ENCODE measurements at places on chromosomes 12 and 14.
A peak's percentile ranks its signal among the peaks of the same experiment; 100 is the strongest.

DNA sequence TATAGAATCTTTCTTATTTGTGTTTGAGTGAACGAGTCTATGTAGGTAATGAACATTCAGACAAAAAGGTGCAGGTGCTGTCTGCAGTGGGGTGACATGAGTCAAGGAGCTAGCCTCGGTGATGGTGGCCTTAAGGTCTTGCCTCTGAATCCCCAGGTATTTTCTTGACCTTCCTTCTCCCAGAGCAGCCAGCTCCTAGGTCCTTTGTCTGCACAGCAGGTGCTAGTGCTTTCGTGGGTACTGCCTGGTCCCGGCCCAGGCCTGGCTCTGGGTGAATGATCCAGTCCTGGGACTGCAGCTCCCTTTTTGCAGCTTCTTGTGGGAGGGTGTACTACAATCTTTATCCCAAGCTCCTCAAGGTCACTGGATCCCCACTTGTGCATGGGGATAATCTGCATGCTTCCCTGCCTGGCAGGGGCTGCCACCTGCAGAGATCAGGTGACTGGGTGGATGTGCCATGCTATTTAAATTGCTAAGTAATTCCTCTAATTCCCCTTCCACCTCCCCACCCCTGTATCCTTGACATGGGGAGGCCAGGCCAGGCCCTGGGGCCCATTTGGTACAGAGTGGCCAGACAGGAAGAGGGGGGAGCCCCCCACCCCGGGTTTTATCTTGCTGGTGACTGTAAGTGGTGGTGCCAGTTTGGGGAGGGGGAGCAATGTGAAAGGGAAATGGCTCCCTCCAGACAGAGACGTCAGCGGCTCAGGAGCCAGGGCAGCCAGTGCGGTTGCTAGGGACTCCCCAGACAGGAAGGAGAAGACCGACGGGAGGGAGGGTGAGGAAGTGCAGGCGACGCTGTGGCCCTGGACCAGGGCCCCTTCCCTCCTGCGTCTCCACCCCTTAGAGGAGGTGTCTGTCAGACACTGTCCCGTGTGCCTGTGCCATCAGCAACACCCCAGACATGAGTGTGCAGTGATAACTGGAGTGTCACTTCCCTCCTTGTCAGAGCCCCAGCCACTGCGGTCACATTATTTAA, 6.7 kb downstream of the VASH1 start:
- peak; percentile 75 for DNase-seq

GRCh38 chr14:91410771-91411536, 6.7 kb downstream of the CCDC88C start:
- no peak for DNase-seq

GRCh38 chr12:26868447-26869103, 35.6 kb upstream of the ITPR2 start:
- DNase-seq, result no peak

DNA sequence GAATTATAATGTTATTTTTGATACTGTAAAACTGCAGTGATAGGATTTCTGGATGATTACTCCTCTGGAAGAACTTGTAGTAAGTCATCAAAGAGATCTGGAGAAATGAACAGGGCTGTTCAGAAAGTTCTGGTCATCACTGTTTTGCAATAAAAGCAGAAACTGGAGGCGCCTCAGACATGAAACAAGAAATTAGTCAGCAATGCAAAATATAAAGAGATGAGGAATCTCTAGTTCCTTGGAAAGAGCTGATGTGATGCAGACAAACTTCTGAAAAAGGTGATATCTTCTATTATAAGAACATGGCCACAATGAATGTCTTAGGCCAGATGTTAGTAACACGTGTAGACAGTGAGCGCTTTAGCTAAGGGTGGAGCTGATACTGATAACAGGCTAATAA, 9.5 kb downstream of the ACIN1 start:
- no peak for DNase-seq

DNA sequence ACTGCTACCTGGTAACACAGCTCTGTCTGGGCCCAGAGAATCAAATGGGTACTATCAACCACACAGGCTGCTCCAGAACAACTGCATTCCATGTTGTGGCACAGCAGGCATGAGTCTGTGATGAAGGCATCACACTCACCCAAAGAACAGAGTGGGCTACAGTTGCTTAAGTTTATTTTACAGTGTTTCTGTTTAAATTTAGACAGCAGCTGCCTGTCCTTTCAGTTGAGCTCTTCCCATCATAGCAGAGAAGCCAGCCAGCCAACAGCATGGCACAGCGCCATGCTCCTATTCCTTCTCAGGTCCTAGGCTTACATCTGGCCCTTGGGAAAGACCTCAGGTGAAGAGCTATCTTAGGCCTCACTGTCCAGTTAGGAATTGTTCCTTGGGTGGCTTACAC, 147.0 kb upstream of the FRMD6 start:
- no peak for DNase-seq

DNA sequence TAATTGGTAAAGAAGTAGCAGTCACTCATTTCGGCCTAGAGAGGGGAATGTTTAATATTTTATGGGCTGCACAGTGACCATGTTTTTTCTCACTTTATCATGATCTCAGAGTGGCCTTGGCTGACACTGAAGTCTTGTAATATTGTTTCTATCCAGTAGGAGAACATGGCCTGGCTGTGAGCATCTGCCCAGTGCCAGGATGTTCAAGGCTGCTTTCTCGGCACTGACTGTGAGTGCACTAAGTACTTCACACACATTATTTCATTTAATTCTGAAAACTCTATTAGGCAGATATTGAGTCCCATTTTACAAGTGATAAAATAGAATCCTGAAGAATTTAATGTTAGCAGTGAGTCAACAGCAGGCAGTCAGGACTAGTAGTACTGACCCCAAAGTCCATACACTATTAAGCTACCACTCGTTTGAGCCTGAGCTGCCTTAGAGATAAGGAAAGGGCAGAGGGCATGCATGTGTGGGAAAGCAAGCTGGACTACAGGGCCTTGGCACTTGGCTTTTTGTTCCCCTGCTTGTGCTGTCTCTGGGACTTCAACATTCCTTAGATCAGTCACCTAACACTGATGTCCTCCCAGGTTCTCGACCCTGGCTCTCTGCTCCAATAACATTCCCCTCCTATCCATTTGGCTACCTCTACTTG, 42.2 kb upstream of the APPL2 start:
- DNase-seq, result no peak

DNA sequence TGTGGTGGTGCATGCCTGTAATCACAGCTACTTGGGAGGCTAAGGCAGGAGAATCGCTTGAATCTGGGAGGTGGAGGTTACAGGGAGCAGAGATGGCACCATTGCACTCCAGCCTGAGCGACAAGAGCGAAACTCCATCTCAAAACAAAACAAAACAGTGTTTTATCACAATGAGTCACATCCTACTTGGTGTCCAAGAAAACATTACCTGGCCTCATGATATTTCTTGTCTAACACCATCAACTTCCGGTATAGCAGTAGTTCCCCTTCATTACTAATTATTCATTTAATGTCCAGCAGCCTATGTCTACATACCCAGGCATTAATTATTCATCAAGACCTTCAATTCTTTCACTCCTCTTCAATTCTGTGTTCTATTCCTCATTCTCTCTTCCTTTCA, 115.5 kb downstream of the CCDC59 start:
- DNase-seq, result no peak

DNA sequence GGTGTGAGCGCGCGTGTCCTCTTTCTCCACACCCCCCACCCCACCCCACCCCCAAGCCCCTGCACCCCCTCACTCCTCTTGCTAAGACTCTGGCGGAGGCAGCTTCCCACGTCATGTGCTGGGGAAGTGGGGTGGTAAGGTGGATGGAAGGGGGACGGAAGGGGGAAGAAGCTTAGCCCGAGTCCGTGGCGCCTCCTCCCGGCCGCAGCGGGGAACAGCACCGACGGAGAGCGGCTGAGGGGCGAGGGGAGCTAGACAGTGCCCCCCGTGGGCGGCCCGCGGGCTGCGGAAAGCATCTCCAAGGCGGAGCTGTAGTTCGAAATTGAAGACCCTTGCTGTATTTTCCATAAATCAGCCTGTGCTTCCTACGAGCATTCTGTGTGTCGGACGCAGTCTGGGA, 588 bp upstream of the GRIN2B start:
- no peak for DNase-seq

DNA sequence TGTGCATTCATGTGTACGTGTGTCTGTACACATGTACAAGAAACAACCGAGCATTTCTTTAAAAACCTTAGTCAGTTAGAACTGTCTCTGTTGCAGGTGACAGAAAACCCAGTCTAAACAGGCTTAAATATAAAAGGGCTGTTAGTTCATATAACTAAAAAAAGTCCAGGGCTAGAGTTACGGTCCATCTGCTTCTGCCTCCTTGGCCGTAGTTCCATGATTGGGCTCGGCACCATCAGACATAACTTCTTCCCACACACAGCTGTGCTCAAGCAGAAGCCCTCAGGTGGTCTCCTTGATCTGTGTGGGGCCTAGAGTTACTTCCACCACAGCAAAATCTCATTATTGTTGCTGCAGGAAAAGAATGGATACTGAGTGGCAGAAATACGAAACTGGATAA, 34.6 kb downstream of the CKB start:
- no peak for DNase-seq

DNA sequence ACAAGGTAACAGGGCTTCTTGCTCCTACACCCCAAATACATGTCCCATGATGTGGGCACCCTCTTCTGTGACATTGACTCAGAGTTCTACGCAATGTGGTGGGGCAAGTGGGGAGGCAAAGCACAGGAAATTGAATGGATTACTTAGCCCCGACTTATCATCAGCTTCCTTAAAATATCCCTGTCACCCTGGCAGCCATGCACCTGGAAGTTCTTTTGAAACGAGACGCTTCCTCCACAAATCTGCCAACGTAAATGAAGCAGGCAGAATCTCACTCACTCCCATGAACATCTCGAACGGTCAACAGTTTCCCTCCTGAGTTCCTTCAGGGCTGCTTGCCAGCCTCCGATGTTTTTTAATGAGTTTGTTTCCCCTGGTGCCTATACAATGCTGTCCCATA, 33.5 kb downstream of the RNFT2 start:
- DNase-seq, result no peak

GRCh38 chr12:88388566-88389540, 191.4 kb downstream of the KITLG start:
- no peak for DNase-seq

GRCh38 chr12:111788178-111788654, 21.5 kb downstream of the ALDH2 start:
- DNase-seq, result no peak
